ENCODE measurements at places on chromosomes 7 and 10.

DNA sequence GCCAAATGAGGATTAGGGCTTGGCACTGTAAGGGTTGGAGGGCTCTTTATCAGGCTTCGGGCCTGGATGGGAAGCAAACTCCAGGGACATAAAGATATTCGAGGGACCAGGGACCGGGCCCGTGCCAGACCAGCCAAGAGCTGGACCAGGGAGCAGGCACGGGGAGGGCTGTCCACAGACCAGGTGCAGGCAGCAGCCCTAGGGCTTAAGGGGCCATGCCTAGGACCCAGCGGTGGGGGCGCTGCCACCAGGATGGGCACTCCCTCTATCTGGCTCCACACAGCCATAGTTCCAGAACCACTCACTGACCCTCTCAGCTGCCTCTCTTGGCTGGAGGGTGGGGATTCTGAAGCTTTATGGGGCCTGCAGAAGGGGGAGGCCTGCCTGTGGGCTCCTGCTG is 32.9 kb downstream of the FAM241B start:
- DNase-seq = no peak

- no peak for DNase-seq
Observed at GRCh38 chr10:72109636-72110157, 21.3 kb upstream of the SPOCK2 start.

DNA sequence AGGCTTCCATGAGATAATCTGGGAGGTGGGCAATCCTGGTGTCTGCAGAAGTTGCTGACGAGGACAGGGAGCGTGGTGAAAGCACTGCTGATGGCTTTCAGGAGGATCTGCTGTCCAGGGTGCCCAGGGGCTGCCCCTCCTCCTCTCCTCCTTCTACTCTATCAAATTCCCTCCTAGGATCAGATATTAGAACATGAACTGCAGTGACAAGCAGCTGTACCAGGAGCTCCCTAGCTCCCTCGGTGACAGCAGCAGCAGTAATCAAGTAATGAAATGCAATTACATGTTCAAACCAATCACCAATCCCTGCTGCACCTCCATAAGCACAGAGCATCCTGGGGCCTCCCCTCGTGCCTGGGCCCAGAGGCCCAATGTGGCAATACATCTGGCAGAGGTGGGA is 46.9 kb downstream of the GRID1 start:
- no peak for DNase-seq

DNA sequence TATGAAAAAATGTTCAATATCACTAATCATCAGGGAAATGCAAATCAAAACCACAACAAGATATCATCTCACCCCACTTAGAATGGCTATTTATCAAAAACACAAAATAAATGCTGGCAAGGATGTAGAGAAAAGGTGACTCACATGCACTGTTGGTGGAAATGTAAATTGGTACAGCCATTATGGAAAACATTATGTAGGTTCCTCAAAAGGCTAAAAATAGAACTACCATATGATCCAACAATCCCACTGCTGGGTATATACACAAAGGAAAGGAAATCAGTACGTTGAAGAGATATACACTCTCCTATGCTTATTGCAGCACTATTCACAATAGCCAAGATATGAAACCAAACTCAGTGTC is 50.2 kb downstream of the CDK1 start:
- DNase-seq = no peak

DNA sequence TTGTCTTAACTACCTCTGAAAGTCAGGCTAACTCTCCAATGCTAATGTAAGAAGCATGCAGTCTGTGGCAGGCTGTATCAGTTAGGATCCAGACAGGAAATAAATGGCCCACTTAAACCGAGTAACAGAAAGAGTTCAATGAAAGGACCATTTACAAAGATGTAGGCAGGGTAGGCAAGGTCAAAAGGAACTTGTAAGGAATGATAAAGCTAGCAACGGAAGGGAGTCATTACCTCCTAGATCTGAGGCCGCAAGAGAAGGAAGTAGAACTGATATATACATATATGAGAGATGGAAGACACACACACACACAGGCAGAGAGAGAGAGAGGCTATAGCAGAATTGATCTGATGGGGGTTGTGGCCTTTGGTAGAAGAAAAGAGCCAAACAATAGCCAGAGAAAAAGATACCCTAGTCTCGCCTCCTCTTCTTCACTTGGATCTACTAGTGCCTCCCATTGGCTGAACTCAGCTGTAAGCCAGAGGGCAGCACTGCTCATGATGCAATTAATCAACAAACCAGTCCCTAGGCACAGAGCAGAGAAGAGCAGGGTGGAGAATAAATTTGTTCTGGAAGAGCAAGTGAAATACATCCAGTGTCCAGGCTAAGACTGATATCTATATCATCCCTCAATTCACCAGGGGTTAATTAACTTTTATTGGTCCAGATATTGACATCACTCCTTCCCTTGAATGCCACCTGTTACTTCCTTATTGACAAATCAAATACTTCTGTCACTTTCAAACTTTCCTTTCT is 91.2 kb downstream of the LSMEM1 start:
- peak; percentile 16 for DNase-seq

DNA sequence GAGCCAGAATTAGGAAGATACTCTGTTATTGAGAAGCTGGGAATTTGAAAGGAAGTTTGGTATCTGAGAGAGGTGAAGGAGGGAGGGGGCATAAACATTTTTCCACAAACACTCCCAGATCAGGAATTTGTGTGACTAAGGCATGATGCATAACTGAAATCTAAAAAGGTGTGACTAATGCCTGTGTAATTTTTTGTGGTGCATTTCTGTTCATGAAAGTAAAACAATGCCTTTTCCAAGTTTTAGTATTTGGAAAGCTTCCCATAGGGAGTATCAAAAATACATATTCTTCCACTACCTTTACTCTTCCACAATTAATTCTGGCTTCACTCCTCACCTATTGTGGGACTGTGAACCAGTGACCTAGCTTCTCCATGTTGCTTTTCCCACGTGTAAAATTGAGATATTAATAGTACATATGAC is 56.4 kb upstream of the CAV2 start:
- DNase-seq = peak; percentile 99

GRCh38 chr7:2734084-2734686 is 46.2 kb downstream of the AMZ1 start:
- DNase-seq = no peak

GRCh38 chr10:85098835-85099521 is 770.6 kb downstream of the CCSER2 start:
- DNase-seq = no peak

- DNase-seq = peak; percentile 87
Observed at GRCh38 chr7:95246831-95247370, 77.4 kb downstream of the PON1 start.

- DNase-seq = peak; percentile 30
Observed at GRCh38 chr7:43879477-43879876, 10.2 kb upstream of the MRPS24 start.

GRCh38 chr10:109821672-109822071 is 101.6 kb downstream of the XPNPEP1 start:
- no peak for DNase-seq

DNA sequence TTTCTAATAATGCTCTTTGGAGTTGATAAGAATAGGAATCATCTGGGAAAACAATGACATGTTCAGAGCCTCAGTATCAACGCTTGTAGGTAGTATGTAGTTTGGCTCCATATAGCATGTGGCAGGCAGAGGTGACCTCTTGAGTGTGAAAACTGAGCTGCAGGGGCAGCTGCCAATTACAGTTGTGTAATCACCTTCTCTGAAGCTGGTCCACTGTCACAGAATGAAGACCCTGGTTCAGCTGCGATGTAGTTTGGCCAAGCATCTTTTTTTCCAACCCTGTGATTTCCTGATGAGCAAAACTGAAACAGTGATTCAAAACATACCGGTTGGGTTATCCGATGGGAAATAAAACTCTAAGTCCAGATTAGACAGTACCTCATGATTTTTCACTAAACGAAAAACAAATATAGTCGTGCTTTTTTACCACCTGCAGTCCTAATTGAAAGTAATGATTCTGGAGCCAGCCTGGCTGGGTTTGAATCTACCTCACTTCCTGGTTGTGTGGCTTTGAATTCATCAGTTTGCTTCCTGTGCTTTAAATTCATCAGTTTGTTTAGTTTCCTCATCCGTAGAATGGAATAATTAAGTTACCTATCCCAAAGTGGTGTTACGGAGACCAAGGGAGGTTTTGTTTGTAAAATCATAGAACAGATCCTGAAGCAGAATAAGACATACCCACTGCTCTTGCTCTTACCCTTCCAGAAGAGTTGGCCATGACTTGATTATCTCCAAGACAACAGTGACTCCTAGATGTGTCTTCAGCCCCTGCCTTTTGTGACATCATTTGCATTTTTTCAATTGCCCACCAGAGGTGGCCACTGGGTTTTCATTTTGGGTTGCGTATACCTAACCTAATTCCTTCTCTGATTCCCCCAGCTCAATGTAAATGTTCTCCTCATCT is 87.4 kb downstream of the CELF2 start:
- no peak for DNase-seq

DNA sequence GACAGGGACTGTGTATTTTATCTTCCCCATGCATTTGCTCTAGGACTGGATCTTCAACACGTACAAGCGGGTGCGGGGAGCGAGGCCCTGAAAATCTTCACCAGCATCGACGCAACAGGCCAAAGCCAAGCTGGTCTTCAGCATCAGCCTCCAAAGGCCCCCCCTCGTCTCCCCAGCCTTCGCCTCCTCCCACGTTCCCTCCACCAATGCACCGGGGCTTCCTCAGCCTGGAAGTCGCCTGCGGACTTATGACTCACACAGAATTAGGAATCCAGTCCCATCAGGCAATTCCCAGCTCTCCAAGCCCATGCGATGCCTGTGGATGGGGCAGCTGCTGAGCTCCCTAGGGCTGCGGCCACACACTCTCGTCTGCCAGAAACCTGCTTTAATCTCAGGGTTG is 36.3 kb upstream of the RNF32 start:
- DNase-seq = no peak

GRCh38 chr10:57017356-57018037 is 656.4 kb upstream of the ZWINT start:
- DNase-seq = no peak

- no peak for DNase-seq
Observed at GRCh38 chr10:7895699-7896090, 77.4 kb downstream of the TAF3 start.

DNA sequence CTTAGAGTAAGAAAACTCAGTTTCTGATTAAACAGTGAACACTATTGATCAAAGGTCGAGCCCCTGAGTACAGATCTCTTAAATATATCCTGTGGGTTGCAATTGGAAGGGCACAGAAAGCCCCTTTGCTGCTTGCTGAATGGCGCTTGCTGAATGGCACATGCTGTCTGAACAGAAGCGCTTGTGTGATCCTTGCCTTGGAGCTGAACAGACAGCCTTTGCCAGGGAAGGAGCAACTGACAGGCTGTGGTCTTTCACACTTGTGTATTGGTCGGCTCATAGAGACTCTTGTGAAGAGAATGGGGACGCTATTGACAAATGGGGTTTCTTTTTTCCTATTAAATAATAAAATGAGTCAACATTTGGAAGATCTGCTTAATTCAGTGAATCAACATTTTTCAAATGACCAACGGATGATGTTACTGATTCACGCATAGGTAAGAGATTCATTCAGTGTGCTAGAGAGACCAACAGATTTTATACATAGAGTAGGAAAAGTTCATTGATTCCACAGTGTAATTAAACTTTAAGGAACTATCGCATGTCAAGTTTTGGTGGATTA is 99.4 kb upstream of the TNS3 start:
- no peak for DNase-seq

GRCh38 chr7:94011714-94012353 is 7.7 kb upstream of the BET1 start:
- DNase-seq = no peak

GRCh38 chr7:74057216-74057925 is 26.2 kb upstream of the LIMK1 start:
- DNase-seq = no peak

GRCh38 chr7:18497800-18498199 is 2.3 kb downstream of the HDAC9 start:
- DNase-seq = no peak

DNA sequence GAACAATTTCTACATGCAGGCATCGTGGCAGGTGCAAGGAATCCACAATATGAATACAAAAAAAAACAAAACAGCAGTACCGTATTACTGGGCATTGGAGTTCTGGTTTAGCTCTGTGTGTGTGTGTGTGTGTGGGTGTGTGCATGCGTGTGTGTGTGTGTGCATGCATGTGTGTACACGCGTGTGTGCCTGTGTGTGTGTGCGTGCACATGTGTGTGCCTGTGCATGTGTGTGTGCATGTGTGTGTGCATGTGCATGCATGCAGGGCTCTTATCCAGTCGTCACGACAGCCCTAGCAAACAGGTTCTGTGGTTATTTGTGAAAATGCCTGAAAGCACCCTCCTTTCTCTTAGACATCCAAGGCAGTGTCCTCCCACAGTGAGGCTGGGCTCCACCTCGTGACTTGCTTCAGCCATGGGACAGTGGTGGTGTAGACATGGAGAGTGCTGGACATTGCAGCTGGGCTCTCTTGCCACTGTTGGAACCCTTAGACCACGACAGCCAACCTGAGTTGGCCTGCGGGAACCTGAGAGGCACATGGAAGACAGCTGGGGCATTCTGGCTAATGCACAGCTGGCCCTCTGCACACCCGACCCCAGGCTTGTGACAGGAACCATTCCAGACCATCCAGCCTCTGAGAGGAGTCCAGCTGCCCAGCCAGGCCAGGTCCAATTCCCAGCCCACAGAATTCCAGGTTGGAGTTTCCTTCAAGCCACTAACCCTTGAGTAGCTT is 173.4 kb upstream of the SHH start:
- DNase-seq = no peak

GRCh38 chr7:45086331-45087065 is 2.3 kb downstream of the NACAD start:
- DNase-seq = no peak

DNA sequence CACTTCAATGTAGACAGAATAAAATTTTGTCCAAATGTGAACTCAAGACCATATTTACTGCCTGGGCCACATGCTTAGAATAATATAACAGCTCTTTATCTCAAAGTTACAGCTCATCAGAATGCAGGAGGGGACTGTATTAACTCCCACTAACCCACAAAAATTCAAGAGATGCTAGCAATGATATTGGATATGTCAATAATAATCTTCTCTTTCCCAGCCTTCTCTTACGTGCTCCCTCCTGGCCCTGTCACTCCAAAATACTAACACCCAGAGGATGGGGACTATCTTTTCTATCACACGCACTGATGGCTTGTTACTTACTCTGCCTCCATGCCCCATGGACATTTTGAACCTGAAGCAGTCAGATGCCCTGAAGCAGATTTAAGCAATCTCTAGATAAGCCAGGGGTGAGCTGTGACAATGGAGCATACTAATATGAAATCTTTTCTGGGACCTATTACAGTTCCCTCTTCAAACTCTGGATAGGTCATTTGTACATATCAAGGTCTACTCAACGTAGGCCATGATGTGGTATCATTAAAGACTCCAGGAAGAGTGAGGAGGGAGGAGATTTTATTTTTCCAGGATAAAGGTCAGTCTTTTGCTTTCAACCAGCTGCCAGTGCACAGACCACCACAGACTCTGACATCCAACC is 803.0 kb downstream of the GRM8 start:
- no peak for DNase-seq

All from ACHN (cell line).